ENCODE measurements at places on chromosomes 7 and 10.

- no peak for DNase-seq
Measured at GRCh38 chr7:10924370-10924769, 49.3 kb upstream of the PHF14 start.

DNA sequence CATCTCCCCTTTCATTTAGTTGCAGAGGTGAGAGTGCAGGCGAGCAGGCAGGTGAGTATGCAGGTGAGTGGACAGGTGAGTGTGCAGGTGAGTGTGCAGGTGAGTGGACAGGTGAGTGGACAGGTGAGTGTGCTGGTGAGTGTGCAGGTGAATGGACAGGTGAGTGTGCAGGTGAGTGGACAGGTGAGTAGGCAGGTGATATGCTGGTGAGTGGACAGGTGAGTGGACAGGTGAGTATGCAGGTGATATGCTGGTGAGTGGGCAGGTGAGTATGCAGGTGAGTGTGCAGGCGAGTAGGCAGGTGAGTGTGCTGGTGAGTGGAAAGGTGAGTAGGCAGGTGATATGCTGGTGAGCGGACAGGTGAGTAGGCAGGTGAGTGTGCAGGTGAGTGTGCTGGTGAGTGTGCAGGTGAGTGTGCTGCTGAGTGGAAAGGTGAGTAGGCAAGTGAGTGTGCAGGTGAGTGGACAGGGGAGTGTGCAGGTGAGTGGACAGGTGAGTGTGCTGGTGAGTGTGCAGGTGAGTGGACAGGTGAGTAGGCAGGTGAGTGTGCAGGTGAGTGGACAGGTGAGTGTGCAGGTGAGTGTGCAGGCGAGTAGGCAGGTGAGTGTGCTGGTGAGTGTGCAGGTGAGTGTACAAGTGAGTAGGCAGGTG lies 165.6 kb downstream of the ADARB2 start:
- no peak for DNase-seq

DNA sequence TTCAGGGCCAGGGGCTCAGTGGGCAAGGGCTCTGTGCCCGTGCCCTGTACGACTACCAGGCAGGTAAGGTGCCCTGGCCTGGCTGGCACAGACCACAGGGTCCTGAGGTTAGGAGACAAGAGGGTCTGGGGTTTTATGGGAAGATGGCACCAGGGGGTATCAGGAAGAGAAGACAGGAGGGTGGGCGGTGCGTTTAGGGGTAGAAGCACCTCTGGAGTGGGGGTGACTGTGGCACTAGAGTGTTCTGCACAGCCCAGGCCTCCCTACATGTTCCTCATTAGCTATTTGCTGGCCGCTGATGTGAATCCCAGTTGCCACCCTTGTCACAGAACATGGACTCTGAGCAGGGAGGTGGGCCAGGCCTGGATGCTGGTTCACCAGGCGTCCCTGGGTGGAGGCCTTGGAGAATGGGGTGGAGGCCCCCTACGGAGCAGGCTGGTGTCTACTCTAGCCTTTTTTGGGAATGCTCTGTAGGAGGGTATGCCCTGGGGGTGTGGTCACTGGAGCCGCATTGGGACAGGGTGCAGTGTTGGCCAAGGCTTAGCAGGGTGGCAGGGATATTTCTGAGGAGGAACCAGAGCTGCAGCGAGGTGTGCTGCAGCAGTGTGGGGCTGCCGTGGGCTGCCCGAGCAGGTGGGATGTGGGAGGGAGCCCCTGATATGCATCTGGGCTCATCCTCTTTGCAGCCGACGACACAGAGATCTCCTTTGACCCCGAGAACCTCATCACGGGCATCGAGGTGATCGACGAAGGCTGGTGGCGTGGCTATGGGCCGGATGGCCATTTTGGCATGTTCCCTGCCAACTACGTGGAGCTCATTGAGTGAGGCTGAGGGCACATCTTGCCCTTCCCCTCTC lies 5.0 kb downstream of the PGAM2 start:
- no peak for DNase-seq

DNA sequence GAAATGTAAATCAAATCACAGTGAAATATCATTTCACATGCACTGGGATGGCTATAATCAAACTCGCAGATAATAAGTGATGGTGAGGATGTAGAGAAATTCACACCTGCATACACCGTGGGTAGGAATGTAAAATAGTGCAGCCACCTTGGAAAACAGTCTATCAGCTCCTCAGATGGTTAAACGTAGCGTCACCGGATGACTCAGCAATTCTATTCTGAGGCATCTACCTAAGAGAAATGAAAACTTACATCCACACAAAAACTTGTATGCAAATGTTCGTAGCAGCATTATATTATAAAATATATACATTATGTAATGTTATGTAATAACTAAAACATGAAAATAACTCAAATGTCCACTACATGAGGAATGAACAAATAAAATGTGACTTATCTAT lies 38.9 kb downstream of the SH3PXD2A start:
- no peak for DNase-seq

GRCh38 chr10:74643596-74643975 lies 182.8 kb upstream of the KAT6B start:
- no peak for DNase-seq

GRCh38 chr10:34049887-34050286 lies 715.4 kb upstream of the NRP1 start:
- DNase-seq = no peak

Data from activated T-helper 1 cell treated with anti-CD3 and anti-CD28 coated beads, Interleukin-2, amount 50 U/mL, for 16 hours (primary cell).